Bronchial epithelial cell (primary cell): ENCODE measurements at places on chromosomes 3 and 15.

- DNase-seq: no peak
Measured at GRCh38 chr15:31840849-31841476, 189.4 kb upstream of the CHRNA7 start.

GRCh38 chr3:172170841-172171240 is 131.5 kb downstream of the FNDC3B start:
- DNase-seq: no peak

- peak; percentile 33 for DNase-seq
Measured at GRCh38 chr15:57500979-57501576, 90.6 kb upstream of the MYZAP start.

GRCh38 chr3:89494734-89495133 is 387.3 kb downstream of the EPHA3 start:
- DNase-seq: no peak

DNA sequence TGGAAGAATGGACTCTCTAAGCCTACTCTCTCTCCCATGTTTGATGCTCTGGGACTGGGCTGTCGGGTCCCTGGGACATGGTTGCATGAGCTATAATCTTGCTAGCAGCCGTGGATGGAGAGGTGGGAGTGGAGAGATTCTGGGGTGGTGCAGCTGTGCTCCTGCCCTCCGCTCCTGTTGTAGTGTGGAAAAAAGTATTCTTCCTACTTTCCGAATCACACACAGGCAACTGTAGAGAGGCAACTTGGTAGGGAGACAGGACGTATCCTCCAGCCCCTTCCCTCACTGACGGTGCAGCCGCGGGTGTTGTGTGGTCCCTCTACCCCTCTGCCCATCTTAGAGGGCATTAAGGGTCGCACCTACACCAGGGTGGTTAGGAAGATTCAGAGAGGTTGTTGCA is 281.4 kb upstream of the TLE3 start:
- no peak for DNase-seq
